ENCODE measurements at places on chromosomes 3 and 15.

DNA sequence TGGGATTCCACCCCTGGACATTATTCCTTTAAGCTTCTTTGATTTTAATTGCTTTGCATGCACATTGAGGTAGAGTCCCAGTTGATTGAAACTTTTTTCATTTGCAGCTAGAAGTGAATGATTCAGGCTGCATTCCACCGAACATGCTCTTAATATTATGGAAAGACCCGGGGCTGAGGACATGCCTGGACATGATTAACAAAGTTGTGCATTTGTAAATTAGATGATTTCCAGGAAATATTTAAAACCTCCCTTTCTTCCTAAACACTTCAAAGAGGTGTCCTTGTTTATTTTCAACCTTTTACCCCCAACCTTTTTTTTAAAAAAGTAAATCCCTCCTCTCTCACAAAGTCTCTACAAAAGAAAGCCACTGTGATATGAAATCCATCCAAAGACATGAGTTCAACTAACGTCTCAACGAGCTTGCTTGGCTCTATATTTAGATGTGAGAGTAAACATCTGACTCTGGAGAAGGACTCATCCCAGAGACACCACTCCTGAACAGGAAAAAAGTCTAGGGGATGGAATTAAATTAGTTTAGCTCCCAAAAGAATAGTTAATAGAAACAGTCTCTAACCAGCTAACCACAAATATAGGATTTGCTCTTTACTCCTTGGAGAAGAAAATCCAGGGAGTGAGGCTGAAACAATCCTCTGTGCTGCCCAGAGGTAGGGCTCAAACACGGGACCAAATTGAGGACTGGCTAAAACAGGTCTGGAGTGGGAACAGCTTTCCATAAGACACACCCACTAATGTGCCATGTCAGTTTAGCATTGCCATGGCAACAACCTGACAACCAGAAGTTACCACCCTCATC is 83.1 kb downstream of the XXYLT1 start:
- DNase-seq, result no peak

DNA sequence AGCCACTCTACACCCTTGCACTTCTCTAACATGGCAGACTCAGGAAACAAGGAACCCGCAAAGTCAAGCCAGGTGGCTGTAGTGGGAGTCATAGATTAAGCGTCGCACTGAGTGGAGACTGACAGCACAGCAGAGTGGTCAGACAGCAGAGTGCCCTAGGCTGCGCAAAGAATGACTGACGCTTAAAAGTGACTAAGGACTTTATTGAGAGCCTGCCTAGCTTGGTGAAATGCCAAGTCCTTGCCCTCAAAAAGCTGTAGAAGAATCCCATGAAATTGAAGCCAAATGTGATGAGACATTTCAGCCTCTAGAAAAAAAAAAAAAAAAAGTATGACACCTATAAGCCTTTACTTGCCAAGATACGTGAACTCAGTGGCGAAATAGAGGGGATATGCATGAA is 30.2 kb downstream of the NCEH1 start:
- DNase-seq, result no peak

GRCh38 chr15:74400313-74400860 is 32.9 kb upstream of the CYP11A1 start:
- DNase-seq, result no peak

- no peak for DNase-seq
Observed at GRCh38 chr3:177545964-177546363, 348.7 kb upstream of the TBL1XR1 start.

GRCh38 chr3:145197821-145198220 is 963.2 kb downstream of the PLOD2 start:
- DNase-seq, result no peak

GRCh38 chr3:38524141-38524739 is 28.1 kb downstream of the EXOG start:
- no peak for DNase-seq
